Hematopoietic multipotent progenitor cell treated with erythropoietin and hydrocortisone succinate and interleukin-3 and kit ligand, for 4 days (in vitro differentiated cells): ENCODE measurements at places on chromosomes 16 and 17.

GRCh38 chr16:70604407-70605282 is 41.7 kb upstream of the IL34 start:
- no peak for DNase-seq

- no peak for DNase-seq
These were observed 39.8 kb downstream of the SDK2 start for GRCh38 chr17:73604476-73604875.

DNA sequence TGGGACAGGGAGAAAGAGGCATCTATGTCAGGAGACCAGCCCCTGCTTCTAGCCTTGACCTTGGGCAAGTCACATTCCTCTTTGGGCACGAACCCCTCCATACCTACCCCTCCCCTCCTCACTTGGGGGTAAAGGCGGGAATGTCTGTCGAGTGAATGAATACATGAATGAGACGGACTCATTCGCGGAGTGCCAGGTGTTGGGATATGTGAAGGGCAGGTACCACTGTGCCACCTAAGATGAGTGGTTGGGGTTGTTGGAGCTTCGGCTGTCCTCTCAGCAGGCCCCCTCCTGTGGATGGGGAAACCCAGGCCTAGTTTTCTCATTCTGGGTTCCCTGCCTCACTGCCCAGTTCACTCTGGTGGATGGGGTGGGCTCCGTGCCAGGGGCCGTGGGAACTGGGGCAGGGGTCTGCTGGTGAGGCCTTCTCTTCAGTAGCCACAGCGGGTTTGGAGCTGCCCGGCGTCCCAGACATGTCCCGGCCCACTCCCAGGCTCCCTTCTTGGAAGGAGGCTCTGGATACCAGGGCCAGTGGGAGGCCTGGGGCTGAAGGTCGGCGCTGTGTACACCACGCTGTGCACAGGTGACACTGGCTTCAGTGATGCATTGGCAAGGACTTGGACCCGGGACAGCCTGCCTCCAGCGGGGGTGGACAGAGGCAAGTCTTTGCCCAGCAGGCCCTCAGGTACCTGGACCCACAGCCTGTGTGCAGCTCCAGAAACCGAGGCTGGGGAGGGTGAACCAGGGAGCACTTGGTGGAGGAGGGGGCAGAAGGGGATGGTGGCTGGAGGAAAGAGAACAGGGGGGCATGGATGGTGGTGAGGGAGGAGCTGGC is 5.6 kb downstream of the GLIS2 start:
- DNase-seq = no peak

DNA sequence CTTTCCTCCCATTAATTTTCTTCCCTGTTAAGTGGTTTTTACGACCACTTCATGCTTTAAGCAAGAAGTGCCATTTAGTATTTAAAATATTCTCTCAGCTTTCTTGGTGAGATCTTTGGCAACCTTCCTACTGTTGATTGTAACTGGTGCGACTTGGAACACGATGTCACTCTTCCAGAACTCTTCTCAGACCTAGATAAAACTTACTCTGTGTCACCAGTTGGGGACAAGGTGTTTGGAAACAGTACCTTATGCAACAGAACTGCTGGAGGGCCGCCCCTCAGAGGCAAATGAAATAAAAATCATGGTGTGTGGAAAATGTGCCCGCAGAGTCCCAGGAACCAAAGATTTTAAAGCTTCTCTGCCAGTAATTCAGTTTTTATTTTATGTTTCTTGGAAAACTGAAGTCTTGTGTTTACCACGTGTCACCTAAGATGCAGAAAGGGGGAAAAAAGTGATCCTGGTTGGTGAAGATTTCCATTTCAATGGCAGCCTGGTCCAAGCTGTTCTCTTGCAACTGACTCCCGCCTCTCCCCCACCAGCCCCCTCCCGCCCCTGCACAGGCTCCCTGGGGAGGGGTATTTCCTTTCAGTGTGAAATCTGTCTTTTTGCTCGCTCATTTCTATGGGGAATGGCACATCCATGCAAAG is 7.2 kb upstream of the HSD11B2 start:
- DNase-seq = no peak
